ENCODE measurements at places on chromosomes 2 and 18.

DNA sequence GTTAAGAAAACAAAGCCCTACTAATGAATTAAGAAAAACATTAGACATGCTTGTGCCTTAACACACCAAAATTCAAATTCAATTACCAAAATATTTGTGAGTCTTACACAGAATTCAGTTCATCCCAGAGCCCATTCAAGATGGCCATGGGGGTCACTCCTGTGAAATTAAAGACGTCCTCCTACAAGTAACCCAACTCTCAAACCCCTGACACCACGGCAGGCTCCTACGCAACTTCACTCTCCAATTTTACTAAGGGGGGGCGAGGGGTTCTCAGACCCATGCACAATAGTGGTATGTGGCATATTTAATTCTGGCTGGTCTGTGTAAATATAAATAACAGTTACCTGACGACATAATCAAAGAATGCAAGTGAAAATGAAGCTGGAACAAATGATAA, 5.0 kb downstream of the ZNF516 start:
- no peak for DNase-seq

DNA sequence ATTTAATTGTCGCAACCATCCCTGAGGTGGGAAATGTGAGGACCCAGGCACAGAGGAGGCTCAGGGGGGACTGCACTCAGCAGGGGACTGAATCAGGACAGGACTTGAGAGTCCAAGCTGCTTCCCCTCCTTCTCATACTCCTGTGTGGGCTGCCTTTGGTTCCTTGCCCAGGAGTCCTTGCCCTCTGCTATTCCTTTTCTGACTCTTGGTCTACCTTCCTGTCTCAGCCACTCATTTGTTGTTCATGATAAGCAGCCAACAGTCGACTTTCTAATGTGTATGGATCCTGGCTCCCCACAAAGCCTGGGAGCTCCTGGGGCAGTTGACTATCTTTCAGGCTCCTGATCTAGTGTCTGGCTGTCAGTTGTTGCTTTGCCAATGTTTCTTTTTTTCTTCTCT, 28.3 kb downstream of the GATA6 start:
- DNase-seq: no peak

DNA sequence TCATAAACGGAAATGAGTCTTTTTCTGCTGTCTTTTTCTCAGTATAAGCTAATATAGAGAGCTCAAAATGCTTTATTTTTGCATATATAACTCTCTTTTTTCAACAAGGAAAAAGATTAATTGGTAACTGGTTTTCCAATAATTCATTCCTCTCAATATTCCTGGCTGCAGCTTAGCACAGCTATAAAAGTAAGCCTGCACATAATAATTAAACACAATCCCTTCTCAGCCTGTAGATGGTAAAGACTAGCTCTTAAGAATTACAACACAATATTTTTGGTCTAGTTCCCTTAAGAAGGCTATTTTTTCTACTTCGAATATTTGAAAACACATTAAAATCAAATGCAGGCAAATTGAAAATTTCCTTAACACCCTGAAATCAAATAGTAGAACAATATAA, 258.0 kb downstream of the DOK6 start:
- DNase-seq: no peak

GRCh38 chr2:40168032-40168431, 283.9 kb downstream of the SLC8A1 start:
- DNase-seq: no peak

Data from NCI-H2029 (cell line).